ENCODE measurements at places on chromosomes 1 and 21.

- DNase-seq, result no peak
These were observed 37.5 kb downstream of the SLC19A1 start for GRCh38 chr21:45504516-45505415.

DNA sequence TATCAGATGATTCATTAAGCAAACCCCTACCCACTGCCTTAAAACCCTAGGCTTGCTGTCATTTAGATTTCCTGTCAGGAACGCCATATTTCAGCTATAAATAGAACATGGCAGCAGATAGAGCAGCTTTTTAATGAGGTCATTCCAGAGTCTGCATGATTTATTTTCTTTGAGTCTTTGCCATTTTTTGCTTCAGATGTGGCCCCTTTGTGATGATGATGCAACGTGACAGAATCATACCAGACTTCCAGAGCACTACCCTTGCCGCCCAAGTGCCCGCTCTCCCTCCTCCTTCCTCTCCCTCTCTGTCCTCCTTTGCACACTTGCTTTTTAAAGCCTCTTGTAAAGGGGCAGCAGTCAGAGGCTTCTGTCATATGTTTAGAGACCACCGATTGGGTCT lies 55.5 kb upstream of the TRIM67 start:
- no peak for DNase-seq

DNA sequence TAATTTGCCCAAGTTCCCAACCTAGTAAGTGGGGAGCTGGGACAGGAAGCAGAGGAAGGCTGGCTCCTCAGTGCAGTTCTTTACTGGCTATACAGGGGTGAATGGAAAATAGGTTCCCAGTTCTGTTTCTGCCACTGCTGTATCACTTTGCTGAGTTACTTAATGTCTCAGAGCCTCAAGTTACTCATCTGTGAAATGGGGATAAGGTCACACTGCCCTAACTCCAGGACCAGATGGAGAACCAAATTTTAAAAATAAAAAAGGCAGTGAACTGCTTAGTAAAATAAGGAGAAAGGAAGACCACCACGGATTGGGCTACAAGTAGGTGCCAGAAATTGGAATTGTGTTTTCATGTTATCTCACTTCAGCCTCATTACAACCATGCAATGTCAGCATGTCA lies 147.8 kb downstream of the OMA1 start:
- no peak for DNase-seq

- DNase-seq, result no peak
These were observed 1.5 kb upstream of the NEK7 start for GRCh38 chr1:198155253-198155652.

- peak; percentile 86 for DNase-seq
These were observed 109.6 kb downstream of the KCNN3 start for GRCh38 chr1:154760469-154760933.

GRCh38 chr1:220616836-220617235 lies 73.3 kb upstream of the C1orf115 start:
- no peak for DNase-seq

DNA sequence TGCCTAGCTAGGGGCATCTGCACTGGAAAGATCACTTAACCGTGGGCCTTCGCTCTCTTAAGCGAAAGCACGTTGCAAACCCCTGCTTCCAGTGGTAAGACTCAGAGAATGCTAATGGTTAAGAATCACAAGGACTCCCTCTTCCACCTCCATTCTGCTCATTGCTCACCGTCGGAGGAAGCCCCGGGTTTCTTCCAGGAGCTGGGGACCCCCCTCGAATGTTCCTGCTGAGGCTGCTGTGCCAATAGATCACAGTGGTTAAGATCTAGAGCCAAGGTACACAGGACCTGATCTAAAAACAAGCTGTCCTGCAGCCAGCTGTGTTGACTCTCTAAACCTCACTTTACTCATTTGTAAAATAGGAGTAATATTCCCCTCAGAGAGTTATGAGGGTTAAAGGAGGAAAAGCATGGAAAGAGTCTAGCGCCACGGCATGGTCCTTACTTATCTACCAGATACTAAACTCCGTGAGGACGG lies 765 bp downstream of the VAMP3 start:
- no peak for DNase-seq

GRCh38 chr1:158155673-158156072 lies 25.0 kb upstream of the CD1D start:
- DNase-seq, result no peak

- no peak for DNase-seq
These were observed 313.1 kb downstream of the TGFB2 start for GRCh38 chr1:218658269-218658668.

- DNase-seq, result no peak
These were observed 7.2 kb upstream of the PRDM15 start for GRCh38 chr21:41886328-41886727.

All from activated CD4-positive, alpha-beta T cell treated with anti-CD3 and anti-CD28 coated beads, Interleukin-2, amount 50 U/mL, for 1 hour (primary cell).